Esophagus squamous epithelium (tissue), 5 donors: ENCODE measurements at places on chromosomes 3 and 15. TPM values are rescaled to one million over a fixed set of nuclear protein-coding genes. Genes with fewer than 3 reads are reported as not detected.

SLC22A13 gene
- 0.76 TPM for total RNA-seq

NR1I2 gene
- not detected for total RNA-seq

ASTE1 gene
- total RNA-seq, result 1.6 TPM

OR5K2 gene
- not detected for total RNA-seq

CAMK1 gene
- 2.9 TPM for total RNA-seq

C15orf39 gene
- 33.3 TPM for total RNA-seq

OR5K1 gene
- not detected for total RNA-seq

FSTL1 gene
- total RNA-seq, result 110 TPM

PCSK6 gene
- total RNA-seq, result 9.2 TPM

POLG gene
- total RNA-seq, result 57.6 TPM

SLC51A gene
- total RNA-seq, result not detected

SNX33 gene
- 23.6 TPM for total RNA-seq

IL5RA gene
- total RNA-seq, result 0.95 TPM
